Activated T-helper 1 cell treated with Interleukin-2 at 50 U/mL for 16 hours (primary cell): ENCODE measurements at places on chromosomes 5 and 9.

- DNase-seq = no peak
These were observed 1.0 kb upstream of the DAB2IP start for GRCh38 chr9:121650217-121651007.

DNA sequence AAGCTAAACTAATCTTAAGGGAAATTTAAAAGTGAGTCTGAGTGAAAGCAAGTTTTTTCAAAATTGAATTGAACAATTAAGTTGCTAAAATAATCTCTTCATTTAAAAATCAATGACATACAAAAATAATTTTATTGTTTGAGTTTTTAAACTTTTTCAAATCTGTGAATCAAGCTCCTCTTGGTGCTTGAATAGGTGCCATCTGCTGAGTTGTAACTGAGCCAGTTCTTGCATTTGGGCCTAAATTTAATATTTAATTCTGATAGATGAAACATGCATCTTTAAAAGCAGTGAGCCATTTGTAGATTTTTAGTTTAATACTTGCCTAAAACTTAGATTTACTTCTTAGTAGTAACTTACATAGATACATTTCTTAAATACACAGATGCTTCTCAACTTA, 31.8 kb downstream of the SPATA31D1 start:
- DNase-seq = no peak

DNA sequence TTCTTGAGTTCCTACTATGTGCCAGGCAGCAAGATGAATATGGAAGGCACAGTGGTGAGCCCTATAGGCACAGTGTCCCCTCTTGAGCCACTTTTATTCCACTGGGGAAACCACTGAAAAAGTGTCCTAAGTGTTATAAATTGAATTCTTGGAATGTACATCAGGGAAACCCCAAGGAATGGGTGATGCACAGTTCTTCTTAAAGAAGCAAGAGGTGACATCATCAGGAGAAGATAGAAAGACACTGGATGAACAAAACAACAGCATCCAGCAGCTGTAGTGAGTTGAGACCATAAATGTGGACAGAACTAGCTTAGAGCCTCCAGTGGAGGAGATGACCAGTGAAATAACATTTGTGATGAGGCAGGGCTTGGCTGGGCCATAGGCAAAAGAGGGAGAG, 199.2 kb upstream of the ANKRD55 start:
- no peak for DNase-seq

DNA sequence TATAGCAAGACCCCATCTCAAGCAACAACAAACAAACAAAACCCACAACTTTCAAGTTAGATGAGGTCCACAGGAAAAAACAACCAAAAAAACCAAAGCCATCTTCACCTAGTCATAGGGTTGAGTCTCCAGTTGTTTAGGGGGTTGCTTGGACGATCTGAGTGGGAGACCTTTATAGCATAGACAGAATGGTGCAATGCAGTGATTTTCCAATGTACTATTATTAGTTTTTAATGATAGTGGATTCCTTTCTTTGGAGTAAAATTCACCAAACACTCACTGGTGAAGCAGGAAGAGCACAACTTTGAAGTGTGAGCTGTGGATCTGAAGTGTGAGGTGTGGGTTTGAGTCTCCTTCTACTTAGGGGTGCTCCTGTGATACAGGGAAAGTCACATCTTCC, 67.0 kb upstream of the KLF9 start:
- no peak for DNase-seq

DNA sequence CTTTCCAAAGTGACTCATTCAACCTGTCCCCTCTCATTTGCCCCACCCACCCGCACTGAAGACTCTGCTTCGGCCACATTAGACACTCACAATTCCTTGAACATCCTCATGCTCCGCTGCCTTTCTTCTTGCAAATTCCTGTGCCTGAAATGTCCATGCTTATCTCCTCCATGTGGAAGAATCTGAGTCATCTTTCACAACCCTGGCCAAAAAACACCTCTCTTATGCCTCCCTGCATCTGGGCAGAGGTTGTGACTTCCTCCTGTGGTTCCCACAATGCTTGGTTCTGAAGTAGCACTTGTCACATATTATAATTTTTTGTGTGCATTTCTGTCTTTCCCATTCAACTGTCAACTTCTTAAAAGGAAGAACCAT, 238.6 kb downstream of the ENC1 start:
- no peak for DNase-seq
